ENCODE measurements at places on chromosomes 1 and 21.
A peak's percentile ranks its signal among the peaks of the same experiment; 100 is the strongest.

DNA sequence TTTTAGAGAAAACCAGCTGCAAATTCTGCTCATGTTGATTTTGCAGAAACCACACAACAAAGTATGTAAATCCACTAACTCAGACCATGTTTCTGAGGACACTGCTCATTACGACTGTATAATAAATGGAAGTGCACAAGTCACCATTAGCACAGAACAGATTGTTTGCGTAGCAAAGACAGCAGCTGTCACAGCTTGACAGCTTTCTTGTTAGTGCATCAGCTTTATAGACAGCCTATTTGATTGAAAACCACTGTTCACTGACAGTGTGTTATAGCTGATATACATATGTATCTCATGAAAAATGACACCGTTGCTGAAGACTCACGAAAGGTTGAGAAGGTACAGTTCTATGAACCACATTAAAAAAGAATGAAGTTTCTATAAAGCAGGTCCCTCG lies 560.2 kb upstream of the ZRANB2 start:
- no peak for DNase-seq

GRCh38 chr1:30257742-30258380 lies 465.5 kb downstream of the MATN1 start:
- no peak for DNase-seq

DNA sequence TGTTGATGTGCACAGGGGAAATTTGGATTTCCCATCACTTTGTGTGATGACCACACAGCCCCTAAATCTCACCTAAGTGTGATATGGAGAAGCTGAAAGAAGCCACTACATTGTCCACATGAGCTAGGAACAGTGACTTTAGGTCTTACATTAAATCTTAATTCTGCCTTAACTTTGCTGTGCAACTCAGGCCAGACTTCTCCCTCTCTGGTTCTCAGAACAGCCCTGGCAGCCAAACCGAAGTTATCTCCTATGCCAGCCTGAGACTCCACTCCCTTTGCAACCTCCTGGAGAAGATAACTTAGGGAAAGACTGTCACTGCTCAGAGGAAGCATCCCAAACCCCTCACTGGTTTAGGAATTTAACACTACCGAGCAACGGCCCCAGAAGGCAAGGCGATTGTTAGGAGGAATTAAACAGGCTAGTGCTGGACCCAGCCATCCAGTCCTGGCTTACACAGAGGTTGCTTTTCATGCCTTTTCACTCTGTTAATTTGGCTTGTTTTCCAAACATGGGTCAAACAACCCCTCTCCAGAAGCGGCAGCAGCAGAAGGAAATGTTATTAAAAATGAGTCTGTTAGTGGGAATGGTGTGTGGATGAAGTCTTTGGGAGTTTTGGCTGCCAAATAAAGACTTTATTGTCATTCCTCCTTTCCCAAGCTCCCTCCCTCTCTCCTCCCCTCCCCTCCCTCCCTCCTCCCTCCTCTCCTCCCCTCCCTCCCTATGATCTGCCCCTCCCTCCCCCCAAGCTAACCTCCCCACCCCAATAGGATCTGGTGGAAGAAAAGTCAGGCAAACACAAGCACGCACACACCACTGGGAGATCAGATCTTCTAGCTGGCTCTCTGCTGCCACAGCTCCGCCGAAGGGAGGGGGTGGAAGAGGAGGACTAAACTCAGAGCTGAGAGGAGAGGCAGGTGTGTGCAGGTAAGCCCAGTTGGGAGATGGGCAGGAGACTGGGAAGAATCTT lies at the start of gene PRELP:
Gene PRELP, plus strand, starts transcription at position 795 of the 970 bp plus-strand sequence. CDS start 7,379 bp downstream, outside the sequence.
- DNase-seq, result no peak

GRCh38 chr1:61993331-61993961 lies 201.2 kb upstream of the L1TD1 start:
- DNase-seq, result no peak

GRCh38 chr1:107793896-107794453 lies 171.0 kb downstream of the VAV3 start:
- DNase-seq, result no peak

- peak; percentile 49 for DNase-seq
These were observed 7.8 kb upstream of the KIF14 start for GRCh38 chr1:200628223-200628881.

- DNase-seq, result no peak
These were observed 30.3 kb downstream of the SERTAD4 start for GRCh38 chr1:210262897-210263272.

GRCh38 chr1:116708255-116708900 lies 40.8 kb upstream of the IGSF3 start:
- DNase-seq, result no peak

DNA sequence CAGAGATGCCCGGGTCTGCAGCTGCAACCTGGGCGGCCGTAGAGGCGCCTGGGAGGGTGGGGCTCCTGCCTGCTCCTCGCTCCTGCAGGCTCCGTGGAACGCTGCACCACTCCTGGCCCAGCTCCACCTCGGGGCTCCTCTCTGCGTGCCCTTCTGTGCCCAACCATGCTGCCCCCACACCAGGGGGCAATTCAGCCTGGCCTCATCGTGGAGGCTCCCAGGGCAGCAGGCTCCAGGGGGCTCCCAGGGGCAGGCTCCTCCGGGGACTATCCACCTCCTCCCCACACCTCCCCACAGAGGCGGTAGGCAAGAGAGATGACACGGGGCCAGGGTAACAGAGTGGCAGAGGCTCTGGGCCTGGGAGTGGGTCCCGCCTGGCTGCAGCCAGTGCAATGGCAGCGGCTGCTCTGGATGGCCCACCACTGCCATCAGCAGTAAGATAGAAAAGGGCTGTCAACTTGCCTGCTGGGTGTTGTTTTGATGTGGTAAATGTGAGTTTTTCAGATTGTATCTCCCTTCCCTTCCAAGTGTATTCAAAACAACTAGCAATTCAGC lies 22.4 kb upstream of the LRRC8C start:
- DNase-seq, result no peak

- DNase-seq, result no peak
These were observed 2.9 kb upstream of the SHCBP1L start for GRCh38 chr1:182955596-182956588.

DNA sequence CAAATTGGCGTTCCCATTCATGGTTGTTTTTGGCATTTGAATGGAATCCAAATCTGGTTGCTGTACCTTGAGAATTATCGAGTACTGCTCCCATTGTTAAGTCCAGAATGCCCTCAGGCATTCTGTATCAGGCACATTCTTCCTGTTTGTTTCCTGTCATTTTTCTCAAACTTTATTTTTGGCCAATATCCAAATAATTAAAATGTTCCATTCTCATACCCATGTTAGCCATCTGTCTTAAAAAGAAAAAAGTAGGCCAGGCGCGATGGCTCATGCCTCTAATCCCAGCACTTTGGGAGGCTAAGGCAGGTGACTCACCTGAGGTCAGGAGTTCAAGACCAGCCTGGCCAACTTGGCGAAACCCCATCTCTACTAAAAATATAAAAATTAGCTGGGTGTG lies 29.3 kb upstream of the SHISA4 start:
- DNase-seq, result no peak

GRCh38 chr1:42379794-42380585 lies 602 bp upstream of the RIMKLA start:
- DNase-seq, result no peak

- no peak for DNase-seq
These were observed 241.8 kb upstream of the IRF2BP2 start for GRCh38 chr1:234851450-234852438.

- no peak for DNase-seq
These were observed 154.1 kb downstream of the HIVEP3 start for GRCh38 chr1:41764656-41765055.

- no peak for DNase-seq
These were observed 431.0 kb upstream of the USP24 start for GRCh38 chr1:55646181-55646580.

GRCh38 chr21:15455819-15456462 lies 273.8 kb upstream of the USP25 start:
- no peak for DNase-seq

DNA sequence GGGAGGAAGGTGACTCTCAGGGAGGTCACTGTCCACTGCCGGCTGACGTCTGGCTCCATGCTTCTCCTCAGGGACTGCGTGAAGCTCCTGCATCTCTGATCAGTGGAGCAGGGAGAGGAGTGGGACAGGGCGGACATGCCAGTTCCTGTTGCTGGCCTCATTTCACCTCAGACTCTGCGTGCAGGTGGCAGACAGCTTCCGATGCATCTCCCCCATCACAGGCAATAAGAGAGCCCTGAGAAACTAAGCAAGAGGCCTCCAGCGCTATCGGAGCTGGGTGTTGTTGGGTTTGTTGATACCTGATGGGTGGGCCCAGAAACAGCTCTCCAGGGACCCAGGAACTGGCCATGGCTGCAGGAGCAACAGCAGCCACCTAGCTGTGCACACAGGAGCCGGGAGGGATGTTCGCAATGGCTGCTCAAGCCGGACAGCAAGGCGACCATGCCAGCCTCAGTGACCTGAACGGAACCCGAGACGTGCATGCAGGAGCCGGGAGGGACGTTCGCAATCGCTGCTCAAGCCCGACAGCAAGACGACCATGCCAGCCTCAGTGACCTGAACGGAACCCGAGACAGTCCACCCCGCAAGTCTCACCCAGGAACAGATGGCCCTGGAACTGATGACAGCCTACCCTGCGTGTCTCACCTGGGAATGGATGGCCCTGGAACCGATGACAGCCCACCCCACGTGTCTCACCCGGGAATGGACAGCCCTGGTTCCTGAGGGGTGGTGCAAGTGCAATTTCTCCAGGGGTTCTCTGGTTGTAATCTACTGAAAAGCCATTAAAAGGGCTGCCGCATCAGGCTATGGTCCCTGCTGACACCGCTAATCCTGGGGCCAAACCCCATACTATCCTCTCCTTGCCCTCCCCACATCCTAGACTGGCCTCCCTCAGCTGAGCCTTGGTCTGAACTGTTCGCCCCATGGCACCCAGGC lies 14.2 kb upstream of the PCBP3 start:
- DNase-seq, result no peak

DNA sequence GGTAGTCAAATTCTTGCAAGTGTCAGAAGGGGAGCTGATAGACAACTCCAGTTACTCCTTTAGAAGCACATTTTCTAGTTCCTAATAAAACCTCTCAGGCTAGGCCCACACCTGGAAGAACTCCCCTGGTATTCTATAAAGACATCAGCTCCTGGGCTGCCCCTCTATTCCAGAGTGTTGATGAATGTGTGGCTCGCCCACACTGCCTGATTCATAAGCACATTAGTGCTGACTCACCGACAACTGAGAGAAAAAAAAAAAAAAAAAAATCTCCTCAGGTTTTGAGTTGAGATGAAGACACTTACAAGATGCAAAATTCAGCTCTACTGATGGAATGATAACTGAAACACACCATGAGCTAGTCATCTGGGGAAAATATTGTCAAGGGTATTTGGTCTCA lies 188.1 kb downstream of the TNR start:
- no peak for DNase-seq

DNA sequence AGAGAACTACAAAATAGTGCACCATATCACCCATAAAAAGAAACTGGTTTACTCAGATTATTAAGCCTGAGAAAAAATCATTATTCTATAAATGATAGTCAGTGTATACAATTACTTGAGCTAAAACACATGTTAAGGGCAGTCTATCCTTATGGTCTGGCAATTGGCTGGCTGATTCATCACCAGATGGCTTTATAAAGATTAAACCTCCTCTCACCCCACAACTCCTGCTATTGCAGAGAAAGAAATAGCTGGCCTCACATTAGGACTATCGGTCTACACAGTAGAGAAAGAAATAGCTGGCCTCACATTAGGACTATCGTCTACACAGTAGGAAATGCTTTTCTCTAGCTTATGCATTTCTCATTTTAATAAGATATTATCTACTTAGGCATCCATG lies 21.2 kb downstream of the CEP170 start:
- no peak for DNase-seq

DNA sequence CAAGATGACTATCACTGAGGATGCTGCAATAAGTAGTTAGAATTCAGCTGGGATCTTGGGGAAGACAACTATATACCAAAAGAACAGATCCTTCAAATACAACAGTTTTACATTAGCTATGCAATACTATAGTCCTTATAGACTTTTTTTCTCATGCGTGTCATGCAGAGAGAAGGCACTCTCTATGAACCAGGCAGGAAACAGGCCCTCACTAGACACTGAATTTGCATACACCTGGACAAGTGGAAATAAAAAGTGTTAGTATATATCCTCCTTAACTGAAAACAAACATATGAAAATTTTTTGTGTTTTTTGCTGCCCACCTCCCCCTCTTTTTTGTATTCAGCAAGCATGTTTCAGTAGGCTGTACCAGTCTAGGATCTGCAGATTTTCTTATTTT lies 29.9 kb downstream of the TMCO1 start:
- DNase-seq, result no peak

- DNase-seq, result no peak
These were observed 596.4 kb upstream of the ZRANB2 start for GRCh38 chr1:71676979-71677925.

GRCh38 chr1:18582890-18583289 lies 47.8 kb upstream of the PAX7 start:
- no peak for DNase-seq

- DNase-seq, result no peak
These were observed 13.8 kb downstream of the UBASH3A start for GRCh38 chr21:42417533-42417932.

DNA sequence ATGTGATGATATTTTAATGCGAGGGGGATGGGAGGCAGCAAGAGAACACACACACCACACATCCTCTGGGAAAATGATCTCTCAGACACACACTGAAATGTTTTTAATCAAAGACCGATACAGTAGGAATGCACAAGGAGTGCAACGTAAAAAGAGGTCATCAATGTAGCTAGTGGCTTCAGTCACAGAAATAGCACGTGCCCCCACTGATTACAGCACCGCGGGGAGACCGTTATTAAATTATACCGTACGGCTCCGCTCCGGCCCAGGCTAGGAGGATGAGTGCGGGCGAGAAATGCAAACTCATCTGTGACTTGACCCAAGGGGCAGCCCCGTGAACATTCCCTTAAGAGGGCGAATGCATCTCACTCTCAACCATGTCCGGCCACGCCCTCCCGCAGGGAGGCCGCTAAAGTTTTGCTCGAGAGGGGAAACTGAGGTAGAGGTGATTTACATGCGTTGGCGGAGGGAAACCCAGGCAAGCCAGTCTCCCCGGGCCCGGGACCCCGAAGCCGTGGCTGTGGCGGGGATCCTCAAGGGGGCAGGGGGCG lies 552 bp downstream of the UBR4 start:
- peak; percentile 63 for DNase-seq

- DNase-seq, result no peak
These were observed 389.0 kb upstream of the USP24 start for GRCh38 chr1:55604179-55604578.

DNA sequence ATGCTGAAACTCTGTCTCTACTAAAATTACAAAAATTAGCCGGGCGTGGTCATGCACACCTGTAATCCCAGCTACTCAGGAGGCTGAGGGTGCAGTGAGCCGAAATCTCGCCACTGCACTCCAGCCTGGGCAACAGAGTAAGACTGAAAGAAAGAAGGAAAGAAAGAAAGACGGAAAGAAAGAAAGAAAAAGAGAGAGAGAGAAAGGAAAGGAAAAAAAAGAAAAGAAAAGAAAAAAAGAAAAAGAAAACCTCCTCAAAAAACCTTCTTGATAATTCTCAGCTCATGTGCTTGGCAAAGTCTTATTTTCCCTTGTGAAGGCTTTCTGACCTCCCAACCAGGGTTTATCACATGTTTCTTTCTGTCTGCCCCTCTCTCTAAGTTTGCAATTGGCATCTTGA lies 7.3 kb downstream of the NID1 start:
- no peak for DNase-seq
